ENCODE measurements at places on chromosomes 3 and 15.

- DNase-seq = no peak
These were observed 49.2 kb downstream of the CACNA2D3 start for GRCh38 chr3:54171509-54171908.

- no peak for DNase-seq
These were observed 43.3 kb downstream of the CPN2 start for GRCh38 chr3:194307849-194308248.

- DNase-seq = no peak
These were observed 900 bp upstream of the HYAL3 start for GRCh38 chr3:50299929-50300680.

DNA sequence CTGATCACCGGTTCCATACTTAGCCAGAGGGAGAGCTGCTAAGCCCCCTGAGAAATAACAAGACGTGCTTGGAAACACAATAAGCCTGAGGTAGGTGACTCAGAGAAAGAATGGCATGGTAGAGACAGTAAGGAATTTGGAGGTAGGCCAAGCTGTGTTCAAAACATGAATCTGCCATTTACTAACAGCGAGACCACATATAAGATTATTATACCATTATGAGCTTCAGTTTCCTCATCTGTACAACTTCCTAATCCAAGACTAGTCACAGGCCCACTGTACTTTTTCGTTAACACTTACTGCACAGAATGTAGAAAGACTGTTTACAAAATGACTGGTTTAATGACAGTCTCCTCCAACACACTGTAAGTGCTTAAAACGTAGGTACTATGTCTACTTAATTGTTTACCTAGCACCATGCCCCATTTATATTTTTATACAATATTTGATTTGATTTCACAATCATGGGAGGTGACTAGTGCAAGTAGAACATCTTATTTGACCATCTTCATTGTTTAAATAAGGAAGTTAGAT is 25.7 kb downstream of the ATOSA start:
- DNase-seq = no peak

DNA sequence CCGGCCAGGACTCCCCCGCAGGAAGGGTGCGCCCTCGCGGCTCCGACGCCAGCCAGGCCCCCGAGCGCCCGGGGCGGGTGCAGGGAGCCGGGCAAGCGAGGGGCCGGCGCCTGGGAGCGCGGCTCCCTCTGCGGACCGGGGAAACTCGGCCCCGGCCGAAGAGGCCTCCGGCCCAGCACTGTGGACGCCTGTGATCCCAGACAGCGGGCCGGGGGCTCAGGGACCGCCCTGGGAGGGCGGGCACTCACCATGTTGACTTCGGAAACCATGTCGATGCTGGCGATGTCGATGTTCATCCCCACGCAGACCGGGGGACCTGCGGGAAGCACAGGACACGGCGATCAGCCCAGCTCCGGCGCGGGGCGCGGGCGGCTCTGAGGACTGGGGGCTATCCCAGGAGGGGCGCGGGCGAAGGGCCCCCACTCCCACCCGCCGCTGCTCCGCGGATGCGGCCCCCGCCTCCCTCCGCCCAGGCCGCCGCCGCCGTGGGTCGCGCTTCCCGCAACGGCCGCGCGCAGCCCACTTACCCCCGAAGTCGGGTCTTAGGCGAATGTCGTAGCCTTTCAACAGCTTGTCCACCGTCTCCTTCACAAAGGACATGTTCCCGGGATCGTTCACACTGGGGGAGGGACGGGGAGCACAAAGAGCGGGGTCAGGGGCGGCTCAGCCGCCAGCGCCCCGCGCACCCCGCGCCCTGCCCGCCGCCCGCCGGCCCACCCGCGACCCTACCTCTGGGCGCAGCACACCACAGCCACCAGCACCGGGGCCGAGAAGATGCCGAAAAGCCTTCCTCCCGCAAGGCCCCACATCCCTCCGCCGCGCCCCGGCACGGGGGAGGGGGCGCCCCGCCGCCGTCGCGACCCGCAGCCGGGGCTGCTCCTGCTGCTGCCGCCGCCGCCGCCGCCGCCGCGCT is at the start of gene GABRB3:
Gene GABRB3, minus strand, starts transcription at position 913 of the 913 bp plus-strand sequence.
- no peak for DNase-seq
